ENCODE measurements at places on chromosomes 7 and 10. TPM values are rescaled to one million over a fixed set of nuclear protein-coding genes. Genes with fewer than 3 reads are reported as not detected.
A peak's percentile ranks its signal among the peaks of the same experiment; 100 is the strongest.

DNA sequence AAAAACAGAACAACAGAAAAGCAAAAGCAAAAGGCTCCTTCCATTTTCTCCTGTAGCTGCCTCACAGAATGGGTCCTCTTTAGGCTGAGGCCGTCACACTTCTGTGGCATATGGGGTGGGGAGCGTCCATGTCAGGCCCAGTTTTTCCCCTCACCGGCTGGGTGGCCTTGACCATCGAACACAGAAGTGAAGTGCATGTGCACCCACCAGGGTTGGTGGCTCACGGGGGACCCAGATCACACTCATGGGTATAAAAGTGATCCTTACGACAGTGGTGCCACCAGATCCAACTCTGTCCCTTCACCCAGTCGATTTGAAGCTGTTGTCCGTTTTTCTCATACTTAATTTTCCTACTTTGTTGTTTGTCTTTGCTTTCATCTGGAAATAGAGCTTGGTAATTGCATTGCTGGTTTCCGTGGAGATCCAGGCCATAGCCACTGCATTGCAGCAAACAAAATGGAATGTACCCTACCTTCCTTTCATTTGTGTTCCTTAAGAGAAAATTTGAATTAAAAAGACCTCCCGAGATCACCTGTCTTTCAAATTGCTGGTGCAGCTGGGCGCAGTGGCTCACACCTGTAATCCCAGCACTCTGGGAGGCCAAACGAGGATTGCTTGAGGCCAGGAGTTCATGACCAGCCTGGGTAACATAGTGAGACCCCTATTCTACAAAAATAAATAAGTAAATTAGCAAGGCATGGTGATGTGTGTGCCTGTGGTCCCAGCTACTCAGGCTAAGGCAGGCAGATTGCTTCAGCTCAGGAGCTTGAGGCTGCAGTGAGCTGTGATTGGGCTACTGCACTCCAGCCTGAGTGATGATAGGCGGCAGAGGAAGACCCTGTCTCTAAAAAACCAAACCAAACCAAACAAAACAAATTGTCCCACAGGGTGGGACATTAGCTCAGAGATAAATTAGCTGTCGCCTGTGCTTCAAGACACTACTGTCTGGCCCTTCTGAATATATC is 10.7 kb upstream of the GJD4 start:
- DNase-seq = no peak

GRCh38 chr7:82158327-82158726 is 285.2 kb downstream of the CACNA2D1 start:
- DNase-seq = no peak

DNA sequence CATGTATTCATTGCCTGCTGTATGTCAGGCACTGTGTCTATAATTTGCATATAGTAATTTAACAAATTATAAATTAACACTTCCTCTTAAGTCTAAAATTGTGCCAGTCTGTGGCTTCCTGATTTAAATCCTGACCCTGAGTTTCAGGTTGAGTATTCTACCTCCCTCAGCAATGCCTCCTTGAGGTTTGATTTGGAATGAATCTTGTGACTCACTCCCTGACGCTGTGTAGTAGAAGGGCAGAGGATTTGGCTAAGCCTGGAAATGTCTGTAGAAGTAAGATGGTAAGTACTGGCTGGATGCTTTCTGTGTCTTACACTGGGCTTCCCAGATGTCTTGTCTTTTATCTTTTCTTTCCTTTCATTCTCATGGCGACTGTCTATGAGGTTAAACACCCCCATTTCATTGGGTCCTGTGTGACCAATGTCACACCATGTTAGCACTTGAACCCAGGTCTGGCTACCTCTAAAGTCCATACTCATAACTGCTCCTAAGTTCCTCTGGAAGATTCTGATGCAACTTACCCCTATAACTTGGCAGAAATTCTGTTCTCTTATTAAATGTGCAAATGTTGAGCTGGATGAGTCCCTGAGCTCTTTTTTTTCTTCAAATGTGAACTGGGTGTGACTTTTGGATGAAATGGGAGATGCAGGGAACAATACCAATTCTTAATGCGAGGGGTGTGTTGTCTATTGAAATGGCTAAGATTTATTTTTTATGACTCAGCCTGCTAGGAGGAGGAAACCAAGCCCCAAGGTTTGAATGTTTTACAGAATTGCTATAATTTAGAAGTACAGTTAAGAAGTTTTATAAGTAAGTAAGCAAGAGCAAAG is 48.5 kb downstream of the PLCE1 start:
- peak; percentile 93 for DNase-seq

DNA sequence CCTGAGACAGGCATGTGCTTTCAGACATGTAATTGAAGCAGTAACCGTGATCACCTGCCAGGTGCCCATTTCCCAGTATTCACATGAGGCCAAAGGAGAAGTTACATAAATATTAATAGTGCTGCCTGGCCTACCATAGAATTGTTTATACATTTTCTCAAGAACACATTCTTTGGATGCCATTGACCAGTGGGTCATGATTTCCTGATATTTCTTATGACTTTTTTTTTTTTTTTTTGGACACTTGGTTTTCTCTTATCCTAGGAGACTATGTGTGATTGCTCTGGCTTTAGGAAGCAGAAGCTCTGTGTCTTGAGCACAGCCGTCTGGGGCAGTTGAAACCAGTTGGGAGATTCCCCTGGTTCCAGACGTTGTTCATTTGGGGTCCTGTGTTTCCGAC is 143.9 kb upstream of the NPS start:
- no peak for DNase-seq

The USP6NL gene
- polyA plus RNA-seq = 8.1 TPM

GRCh38 chr10:5547931-5548660 is 23.3 kb downstream of the CALML3 start:
- DNase-seq = peak; percentile 46

DNA sequence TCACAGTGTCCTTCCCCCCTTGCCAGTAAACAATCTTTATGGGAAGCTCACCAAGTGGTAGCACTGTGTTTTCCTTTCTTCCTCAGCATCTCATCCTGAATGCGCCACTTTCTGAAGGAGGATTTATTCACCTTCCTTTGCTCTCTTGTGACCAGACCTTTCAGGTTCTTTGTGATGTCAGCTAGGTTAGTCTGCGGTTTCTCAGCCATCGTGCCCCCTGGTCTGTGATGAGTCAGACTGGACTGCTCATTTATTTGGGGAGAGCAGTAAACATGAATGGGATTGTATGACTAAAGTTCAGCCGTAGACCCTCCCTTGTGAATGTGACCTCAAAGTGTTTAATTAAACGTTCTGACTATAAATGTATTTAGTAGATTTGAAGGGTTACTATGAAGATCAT is 235.1 kb upstream of the CELF2 start:
- DNase-seq = no peak

- no peak for DNase-seq
These were observed 88.5 kb downstream of the COL13A1 start for GRCh38 chr10:69890065-69890847.

DNA sequence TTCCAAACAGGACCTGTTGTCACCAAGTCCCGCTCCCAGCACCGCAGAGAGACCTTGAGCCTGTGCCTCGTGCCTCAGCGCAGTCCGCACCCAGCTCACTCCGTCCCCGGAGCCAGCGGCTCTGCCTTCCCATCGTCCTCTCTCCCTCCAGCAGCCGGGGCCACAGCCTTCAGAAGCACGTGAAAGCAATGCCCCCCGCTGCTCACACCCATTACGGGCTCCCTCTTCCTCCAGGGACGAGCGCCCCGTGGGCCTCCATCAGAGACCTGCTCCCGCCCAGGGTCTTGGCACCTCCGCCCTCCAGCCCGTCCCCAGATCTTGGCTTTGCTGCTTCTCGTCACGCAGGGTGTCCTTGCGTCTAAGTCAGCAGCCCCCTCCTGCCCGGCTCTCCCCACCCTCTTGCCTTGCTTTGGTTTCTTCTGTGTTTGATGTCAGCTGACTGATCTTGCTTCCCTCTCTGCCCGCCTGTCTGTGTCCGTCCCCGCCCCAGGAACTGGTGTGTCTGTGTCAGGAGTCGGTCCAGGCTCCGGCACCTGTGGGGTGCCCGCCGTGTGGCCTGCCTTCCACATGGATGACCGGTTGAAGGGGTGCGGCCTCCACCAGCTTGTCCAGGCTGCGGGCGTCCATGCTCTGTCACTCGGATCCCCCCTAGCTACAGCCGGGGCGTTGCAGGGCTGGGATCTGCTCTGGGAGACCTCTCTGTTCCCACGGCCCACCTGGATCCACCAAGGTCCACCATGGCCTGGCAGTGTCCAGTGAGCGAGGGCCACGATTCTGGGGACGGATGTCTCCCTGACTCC is 61.9 kb downstream of the FOXL3 start:
- no peak for DNase-seq

The PHF14 gene
- 31.1 TPM for polyA plus RNA-seq

The MINDY3 gene
- 26.7 TPM for polyA plus RNA-seq

DNA sequence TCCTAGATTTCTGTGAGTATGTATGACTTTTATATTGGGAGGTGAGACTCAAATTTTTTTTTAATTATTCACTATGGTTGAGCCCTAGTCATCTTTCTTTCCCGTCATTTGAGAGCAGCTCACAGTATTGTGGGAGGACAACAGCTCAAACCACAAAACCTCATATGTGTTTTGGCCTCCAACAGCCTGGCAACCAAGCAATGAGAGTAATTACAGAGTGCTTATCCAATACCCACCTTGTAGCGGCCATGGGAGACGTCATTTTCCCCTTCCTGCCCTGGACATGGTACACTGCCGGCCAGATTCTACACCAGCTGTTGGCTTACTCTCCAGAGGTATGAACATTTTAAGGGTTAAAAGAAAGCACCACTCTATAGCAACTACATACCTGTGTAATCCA is 49.1 kb downstream of the DOCK4 start:
- no peak for DNase-seq

DNA sequence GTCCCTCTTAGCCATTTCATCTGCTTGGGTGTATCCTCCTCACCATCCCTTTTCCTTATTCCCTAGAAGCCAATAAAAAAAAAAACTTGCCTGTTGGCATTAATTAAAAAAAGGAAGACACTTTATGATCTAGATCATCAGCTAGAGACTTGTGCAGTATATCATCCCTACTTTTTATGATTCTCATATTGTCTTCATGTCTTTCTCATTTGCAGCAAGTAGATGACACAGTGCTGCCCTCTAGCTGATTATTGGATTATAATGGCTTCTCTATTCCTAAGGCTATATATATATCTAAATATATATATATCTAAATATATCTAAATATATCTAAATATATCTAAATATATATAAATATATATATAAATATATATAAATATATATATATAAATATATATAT is 272.4 kb upstream of the LRGUK start:
- DNase-seq = peak; percentile 72

- DNase-seq = peak; percentile 75
These were observed 437.4 kb upstream of the GALNT17 start for GRCh38 chr7:70694434-70694970.

DNA sequence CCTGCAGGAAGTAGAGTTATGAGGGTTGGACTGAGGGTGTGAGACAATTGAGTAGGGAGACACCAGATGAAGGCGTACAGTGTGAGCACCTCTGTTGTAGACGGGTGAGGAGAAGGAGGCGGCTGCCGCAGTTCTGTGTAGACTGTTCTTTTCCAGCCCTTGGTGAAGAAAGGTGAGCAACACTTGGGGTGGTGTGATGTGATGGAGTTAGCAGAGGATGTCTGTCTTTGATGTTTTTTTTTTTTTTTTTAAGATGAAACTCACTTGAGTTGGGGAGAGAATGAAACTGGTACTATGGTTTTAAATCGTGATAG is 42.8 kb upstream of the RNF216 start:
- DNase-seq = no peak

DNA sequence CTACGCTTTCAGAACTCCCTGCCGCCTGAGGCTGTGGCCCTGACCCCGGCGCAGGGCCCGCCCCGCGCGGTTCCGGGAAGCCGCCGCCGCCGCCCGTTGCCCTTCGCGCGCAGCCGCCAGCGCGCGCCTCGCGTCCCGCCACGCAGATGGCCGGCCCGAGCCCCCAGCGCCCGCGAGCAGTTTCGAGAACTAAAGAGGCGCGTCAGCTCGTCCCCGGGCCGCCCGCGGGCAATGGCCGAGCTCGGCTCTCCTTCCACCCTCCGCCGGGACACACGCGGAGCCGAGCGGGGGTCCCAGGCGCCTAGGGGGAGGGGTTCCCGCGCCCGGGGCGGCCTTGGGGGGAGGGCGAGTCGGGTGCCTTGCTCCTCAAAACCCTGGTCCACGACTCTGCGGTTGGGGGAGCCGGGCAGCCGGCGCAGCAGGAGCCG is 1.8 kb downstream of the HNRNPF start:
- DNase-seq = peak; percentile 77

GRCh38 chr10:113999531-113999930 is 44.1 kb upstream of the ADRB1 start:
- DNase-seq = peak; percentile 47

The C10orf62 gene
- polyA plus RNA-seq = not detected

The ASNS gene
- 11.5 TPM for polyA plus RNA-seq

The BRAT1 gene
- 17.8 TPM for polyA plus RNA-seq

DNA sequence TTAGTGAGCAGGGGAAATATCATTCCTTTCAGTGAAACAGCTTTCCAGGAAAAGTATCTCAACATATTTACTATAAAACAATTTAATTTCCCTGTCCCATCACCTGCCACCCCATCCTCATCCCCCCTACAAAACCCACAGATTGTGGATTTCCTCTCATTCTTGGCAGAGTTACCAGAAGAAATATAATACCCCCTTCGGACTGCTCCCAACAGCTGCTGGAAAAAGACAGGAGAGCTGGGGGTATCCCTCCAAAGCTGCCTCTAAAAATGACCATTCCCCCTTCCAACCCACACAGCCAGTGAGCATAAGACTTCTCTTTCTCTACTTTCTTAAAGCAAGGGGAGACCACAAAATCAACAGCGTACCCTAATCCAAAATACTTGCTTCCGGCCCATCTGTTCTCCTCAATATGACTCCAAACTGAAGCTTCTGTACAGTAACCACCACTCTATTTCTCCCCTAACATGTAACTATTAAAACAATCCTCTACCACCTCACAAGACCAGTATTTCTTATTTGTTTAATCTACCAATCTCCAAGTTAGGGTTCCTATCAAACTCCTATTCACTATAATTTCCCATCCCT is 7.8 kb downstream of the FBXW4 start:
- DNase-seq = peak; percentile 75

- peak; percentile 25 for DNase-seq
These were observed 19.6 kb upstream of the ADD3 start for GRCh38 chr10:109988212-109988596.

DNA sequence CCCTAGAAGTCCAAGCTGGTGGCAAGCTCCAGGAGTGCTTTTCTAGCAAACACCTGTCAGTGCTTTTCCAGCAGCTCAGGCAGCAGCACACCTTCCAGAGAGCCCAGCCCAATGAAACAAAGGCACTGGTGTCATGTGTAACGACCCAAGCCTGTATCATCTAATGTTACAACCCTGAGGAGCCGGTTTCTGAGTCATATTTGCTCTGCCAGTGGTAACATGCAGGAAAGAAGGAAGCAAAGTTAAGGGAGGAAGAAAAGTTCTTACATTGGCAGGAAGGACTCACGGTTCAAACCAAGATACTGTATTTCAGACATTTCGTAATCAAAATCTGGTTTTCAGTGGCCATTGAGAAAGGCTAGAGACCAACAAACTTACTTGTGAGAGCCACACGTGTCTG is at the start of gene ANKRD22:
Gene ANKRD22 (minus strand): TSS at position 139 of the 400 bp plus-strand sequence. CDS start 237 bp downstream, outside the sequence.
- DNase-seq = no peak

The GHRHR gene
- 1.0 TPM for polyA plus RNA-seq

The NFE2L3 gene
- 6.4 TPM for polyA plus RNA-seq

Data from muscle of leg (tissue), 16 donors.